ENCODE measurements at places on chromosomes 16 and 17.

DNA sequence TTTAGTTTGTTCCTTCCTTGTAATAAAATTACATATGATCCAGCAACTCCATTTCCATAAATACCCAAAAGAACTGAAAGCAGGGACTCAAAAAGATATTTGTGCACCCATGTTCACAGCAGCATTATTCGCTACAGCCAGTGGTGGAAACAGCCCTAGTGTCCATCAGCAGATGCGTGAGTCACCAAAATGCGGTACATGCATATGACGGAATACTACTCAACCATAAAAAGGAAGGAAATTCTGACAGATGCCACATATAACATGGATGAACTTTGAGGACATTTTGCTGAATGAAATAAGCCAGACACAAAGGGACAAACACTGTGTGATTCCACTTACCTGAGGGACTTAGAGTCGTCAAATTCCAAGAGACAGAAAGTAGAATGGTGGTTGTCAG is 9.1 kb upstream of the SLC47A2 start:
- DNase-seq = no peak

- no peak for DNase-seq
Observed at GRCh38 chr17:80965606-80966005, 26.0 kb upstream of the CHMP6 start.

- no peak for DNase-seq
Observed at GRCh38 chr17:20267459-20267842, 199.9 kb downstream of the LGALS9B start.

- DNase-seq = no peak
Observed at GRCh38 chr16:69845181-69845580, 83.0 kb downstream of the WWP2 start.

DNA sequence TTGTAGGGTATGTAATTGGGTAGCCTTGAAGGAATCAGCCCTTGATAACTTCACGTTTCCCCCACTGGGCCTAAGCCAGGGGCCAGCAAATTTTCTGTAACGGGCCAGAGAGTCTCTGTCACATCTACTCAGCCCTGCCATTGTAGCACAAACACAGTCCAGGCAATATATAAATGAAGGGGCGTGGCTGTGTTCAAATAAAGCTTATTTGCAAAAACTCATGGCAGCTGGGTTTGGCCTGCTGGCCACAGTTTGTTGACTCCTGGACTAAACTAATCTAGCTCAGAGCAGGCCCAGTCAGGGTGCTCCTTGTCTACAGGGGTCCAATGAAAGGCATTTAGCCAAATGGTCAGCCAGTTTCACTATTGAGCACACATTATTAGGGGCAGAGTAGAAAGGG is 141.6 kb downstream of the CCDC182 start:
- no peak for DNase-seq

DNA sequence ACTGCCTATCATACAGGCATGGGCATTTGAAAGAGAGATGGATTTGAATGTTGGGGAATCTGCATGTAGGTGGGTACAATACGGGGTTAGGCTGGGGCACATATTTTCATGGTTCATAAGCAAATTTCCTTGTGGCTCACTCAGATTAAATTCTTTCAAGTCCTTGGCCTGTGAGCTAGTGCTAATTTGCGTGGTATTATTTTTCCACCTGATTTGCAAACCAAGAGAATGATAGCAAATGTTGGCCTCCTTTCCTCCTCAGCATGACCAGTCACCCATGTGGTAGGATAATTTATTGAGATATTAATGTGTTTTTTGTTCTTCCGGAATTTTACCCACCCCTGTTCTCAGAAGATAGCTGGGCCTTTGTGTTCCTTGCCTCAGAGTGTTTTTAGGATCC is 22.9 kb downstream of the FAM20A start:
- DNase-seq = no peak

DNA sequence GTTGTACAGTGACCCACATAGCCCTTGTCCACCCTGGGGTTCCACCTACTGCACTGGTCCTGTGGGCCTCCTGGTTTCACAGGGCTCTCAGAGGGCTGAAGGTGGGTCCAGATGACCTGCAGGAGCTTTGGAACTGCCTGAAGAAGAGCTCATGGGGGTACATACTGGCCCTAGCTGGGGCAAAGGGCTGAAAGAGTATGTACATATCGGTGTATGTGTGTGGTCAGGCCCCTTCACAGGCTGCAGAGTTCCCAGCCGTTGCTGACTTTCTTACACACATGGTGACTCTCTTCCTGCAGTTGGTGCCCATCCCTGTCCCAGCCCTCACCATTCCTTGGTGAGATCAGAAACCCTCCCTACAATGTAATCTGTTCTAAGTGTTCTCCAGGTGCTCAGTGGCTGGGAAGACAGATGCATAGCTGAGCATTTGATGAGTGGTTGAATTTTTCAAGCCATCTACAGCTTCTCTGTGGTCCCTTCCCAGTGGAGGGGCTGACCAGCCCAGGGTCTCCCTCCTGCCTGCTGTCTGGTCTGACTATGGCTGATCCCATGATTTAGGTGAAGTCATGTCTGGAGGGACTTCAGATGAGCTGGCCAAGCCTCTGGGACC is 2.4 kb upstream of the NFATC3 start:
- no peak for DNase-seq

DNA sequence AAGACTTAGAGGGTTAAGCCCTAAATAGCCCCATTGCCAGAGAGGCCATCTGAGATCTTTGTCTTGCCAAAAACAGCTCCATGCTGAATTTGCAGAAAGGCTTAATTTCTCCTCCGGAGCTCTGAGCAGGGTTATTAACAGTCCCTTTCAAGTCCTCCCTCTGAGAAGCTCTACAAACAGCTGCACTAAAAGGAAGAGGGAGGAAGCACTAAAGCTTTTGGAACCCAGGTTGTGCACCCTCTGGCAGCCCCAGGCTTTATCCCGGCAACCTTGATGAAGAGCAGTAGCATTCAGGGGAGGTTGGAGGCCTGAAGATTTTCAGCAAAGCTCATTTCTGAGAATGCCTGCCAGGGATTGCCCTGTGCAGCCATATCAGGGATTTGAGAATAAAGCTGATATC is 554.7 kb downstream of the RBFOX1 start:
- no peak for DNase-seq

- no peak for DNase-seq
Observed at GRCh38 chr16:88784074-88784855, 755 bp downstream of the PIEZO1 start.

DNA sequence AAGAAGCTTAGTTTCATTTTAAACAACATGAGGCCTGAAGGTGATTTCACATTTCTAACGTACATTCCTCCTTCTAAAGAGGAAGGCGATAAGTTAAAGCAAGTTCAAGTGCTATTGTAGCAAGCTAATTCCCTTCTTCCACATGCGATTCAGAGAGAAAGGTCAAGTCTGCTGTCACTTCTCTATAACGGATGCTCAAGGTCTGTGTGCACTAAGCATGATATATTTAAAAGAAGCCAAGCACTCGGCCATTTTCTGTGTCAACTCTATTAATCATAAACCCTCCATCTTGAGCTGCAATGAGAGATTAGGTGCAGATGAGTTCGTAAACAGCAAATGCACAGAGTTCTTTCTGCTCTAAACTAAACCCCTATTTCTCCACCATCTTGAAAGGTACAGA is 568.8 kb upstream of the ZFHX3 start:
- no peak for DNase-seq

- no peak for DNase-seq
Observed at GRCh38 chr16:69064764-69065313, 40.6 kb upstream of the HAS3 start.

DNA sequence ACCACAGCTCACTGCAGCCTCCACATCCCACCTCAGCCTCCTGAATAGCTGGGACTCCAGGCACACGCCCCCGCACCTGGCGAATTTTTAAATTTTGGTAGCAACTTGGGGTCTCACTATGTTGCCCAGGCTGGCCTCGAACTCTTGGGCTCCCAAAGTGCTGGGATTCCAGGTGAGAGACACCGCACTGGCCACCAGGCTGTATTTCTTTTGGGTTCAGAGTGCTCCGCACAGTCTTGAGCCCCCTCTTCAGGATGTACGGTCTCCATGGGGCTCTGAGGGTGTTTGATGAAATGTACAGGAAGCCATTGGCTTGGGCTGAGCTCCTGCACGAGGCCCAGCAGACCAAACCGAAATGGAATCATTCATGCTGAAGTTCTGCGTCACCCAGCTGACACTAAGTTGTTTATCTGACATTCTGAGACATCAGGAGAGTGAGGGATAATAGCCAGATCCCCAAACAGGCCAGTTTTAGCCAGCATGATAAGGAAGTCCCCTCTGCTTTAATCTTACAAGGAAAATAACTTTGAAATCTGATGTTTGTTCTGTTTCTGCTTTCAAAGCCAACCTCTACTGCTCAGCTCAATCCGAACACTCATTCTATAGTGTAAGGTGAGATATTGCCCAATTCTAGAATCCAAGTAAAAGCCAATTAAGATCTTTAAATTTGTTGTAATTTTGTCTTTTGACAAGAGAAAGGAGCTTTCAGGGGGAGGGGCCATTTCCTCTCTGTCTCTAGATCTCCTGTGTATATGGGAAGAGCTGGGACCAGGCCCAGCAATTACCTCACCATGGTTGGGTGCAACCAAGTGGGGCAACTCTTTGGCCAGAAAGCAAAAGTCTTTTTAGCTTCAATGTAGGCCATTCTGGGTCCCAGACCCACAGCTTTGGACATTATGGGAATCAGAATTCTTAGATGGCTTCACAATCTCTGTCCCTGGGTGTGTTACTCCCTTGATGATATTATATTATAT is 23.7 kb downstream of the GPR142 start:
- no peak for DNase-seq

GRCh38 chr17:41352597-41353366 is 2.2 kb upstream of the KRT33A start:
- DNase-seq = no peak
